ENCODE measurements at places on chromosomes 5 and 9.

- DNase-seq = no peak
Measured at GRCh38 chr9:89350988-89351557, 32.8 kb downstream of the SECISBP2 start.

DNA sequence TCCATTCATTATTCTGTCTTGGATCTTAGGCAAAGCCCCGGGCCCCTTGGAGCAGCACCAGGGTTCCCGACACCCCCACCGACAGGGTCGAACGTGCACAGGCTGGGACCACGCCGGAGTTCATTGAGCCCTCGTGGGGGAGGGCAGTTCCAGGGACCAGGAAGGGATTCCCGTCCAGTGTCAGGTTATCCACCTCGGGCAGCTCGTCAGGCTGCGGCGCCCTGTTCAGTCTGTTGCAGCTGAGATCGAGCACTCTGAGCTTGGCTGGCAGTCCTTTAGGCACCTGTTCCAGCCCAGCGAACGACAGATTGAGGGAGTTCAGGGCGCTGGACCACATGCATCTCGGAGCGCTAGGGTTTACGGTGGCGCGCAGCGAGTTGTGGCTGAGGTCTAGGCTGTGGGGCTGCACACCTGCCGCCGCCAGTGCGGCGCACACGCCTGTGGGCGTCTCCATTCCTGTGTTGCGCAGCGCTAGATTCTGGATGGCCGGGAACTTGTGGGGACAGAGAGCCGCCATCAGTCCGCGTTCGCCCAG is 1.1 kb downstream of the CD14 start:
- no peak for DNase-seq

DNA sequence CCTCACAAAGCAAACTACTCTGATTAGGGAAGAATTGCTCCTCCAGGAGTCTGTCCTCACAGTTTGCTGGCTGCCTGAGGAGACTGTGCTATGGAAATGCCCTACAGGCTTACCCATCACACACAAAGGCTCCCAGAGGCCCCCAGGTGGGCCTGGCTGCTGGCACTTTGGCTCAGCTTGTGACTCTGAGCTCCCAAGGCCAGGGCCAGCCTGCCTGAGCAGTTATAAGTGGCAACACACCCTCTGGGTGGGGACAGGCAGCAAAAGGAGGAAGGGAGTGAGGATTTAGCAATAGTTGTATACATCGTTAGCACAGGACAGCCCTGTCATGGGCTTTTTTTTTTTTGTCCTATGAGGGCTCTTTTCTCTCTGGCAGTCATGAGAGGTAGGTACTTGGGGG is 103.5 kb downstream of the DAPK1 start:
- no peak for DNase-seq

GRCh38 chr5:111722140-111722539 is 34.9 kb downstream of the NREP start:
- no peak for DNase-seq

GRCh38 chr9:126690431-126691051 is 76.8 kb downstream of the LMX1B start:
- DNase-seq = peak; percentile 16

DNA sequence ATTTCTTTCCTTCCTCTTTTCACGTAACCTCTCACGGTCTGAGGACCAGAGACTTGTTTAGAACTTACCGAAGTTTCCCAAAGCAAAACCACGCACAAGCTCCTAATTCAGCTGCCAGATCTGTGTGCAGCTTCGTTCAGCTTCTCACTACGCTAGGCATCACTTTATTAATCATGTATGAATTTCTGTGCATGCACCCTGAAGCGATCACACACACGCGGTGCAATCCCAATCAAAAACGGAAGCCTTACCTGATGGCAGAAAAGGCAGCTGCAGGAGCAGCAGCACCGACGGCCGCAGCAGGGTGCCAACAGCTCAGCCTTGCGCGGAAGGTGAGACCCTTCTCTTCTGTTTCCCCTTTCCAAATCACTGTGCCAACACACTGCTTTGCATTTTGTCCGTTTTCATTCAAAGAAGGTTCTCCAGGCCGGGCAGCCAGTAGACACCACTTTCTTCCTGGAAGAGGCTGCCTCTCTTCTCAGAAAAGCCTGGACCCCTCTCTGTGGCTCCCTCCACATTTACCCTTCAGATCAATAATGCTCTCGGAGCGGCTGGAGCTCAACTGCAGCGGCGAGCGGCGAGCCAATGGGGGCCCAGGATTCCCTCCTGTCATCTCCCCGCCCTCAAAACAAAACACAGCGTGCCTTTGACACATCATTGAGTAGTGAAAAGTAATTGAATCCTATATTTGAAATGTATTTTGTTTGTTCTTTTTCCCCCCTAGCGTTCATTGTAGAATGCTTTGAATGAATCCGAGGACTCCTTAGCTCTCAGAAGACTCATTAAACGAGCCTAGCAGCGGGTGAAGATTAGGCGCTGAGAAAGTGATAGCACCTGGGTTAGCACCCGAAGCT is at the start of gene CDH12:
TSS of gene CDH12 (minus strand) at position 538 of the 854 bp plus-strand sequence.
- DNase-seq = peak; percentile 94

DNA sequence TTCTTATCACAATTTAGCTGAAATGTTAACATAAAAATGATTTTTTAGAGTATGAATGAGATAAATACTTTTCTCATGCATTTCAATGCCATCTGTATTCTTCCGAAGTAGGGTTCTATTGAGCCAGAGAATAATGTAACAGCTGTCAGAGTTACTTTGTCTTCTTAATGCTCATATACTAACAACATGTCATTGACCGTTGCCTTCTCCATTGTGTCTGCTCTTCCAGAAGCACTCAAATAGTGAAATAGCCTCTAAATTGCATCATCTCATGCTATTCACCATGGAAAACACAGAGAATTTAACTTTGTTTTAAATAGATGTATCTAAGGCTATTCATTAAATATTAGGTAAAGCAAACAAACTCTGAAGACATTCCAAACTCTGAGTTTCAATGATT is 1875.9 kb upstream of the CDH9 start:
- peak; percentile 98 for DNase-seq

- no peak for DNase-seq
Measured at GRCh38 chr5:111853748-111854147, 96.8 kb upstream of the NREP start.

DNA sequence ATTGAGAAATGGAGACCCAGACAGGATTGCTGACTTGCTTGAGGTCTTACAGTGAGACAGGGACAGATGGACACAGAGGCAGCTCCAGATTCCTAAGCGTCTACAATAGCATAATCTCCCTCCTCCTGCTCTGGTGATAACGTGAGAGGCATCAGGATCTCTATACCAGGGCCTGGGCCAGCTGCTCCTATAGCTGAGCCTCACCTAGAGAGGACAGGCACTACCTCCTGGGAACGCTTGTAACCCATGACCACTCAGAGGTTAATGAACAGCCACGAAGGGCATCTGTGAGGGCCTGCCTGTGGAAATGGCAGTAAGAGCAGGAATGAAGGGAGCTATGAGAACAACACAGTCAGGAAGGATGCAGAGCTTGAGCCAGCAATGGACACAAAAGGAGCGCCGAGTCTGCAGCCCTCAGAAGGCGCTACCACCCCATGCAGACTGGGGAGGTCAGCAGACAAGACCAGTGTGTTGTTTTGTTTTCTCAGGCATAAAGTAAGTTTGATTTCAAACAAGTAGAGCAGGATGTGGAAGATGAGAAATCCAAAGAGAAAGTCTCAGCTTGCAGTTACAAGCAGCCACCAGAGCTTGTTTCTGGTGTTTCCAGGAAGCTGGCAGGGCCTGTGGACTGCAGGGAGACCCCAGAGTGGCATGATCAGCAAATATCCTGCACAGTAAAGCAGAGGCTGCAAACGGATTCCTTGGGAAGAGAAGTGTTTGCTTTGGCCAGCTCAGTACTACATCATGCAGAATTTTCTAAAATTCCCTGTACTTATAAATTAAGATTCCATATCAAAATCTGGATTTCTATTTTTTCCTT is 17.4 kb downstream of the ANKS6 start:
- DNase-seq = no peak

DNA sequence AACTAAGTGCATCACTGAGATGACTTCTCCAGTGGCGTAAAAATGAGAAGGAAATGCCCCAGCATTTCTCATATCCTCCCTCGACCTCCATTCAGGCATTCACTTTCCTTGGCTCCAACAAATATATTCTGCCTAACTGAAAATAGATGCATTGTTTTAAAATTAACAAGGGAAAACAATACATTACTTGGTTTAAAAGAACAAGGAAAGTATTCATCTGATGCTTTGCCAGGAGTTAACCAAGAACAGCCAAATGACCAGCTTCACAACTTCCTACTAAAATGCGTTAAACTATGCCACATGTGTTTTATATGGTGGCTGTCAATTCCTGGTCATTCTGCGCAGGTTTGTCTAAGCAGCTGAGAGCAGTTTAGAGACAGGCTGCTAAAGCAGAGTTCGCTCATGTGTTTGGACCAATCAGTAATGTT is 121.4 kb downstream of the GNAQ start:
- DNase-seq = no peak

- no peak for DNase-seq
Measured at GRCh38 chr5:141919218-141920119, 4.2 kb upstream of the DELE1 start.

- DNase-seq = peak; percentile 0
Measured at GRCh38 chr9:16921855-16922254, 51.4 kb upstream of the BNC2 start.

- DNase-seq = no peak
Measured at GRCh38 chr5:65928860-65929259, 2.5 kb downstream of the ERBIN start.

- no peak for DNase-seq
Measured at GRCh38 chr9:69444021-69444420, 119.0 kb downstream of the ENTREP1 start.

DNA sequence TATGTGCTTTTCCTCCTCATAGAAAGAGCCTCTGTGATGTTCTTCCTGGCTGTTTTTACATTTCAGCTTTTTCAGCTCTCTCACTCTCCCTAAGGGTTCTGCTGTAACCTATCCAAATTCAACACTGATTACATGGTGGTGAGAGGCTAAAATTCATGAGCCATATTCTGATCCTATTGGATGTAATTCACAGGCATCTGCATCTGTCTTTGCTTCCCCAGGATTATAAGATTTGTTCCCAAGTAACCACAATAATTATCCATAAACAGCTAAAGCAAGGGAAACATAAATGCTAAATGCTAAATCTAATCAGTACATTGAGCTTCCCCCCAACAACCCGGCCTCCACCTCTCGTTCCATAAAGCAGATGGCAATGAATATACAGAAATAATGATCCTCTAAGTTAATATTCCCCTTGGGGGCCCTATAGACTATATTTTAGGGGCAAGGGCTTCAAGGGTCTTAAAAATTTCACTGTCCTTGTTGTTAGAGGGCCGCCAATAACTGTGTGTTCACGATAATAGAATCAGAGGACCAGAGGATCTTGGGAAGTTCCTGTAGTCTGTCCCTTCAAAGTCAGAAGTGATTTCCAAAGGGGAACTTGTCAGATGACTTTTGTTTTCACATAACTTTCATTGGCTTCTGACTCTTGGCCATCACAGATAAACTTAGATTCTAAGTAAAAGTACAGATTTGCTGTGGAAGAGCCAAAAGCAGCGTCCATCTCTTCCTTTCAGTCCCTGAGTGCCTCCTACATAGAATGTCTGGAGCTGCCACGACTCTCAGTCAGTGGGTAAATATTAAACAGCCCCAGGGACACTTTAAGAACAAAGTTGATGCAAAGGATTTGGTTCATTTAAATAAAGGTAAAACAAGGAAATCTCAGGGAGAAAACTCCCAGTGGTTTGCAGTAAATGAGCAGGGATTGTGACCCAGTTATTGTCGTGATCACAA is 125.6 kb downstream of the ALDH1A1 start:
- DNase-seq = no peak

DNA sequence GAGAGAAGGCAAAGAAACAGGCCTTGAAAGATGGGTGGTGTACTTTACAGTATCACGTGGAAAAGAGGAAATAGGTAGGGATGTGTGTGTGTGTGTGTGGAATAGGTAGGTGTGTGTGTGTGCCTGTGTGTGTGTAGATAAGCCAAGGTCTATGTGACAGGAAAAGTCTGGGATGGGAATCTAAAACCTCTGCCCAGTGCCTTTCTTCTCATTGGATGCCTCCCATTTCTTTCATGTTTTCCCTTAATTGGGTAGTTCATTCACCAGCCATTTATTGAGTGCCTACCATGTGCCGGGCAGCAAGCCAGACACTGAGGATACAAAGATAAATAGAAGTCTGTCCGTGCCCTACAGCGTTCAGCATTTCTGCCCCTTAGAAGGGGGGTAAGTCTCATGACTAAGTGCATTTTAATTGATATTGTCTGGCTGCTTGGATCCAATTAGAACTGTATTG is 1.0 kb downstream of the URM1 start:
- DNase-seq = no peak

GRCh38 chr9:86997156-86997555 is 49.9 kb upstream of the GAS1 start:
- no peak for DNase-seq

DNA sequence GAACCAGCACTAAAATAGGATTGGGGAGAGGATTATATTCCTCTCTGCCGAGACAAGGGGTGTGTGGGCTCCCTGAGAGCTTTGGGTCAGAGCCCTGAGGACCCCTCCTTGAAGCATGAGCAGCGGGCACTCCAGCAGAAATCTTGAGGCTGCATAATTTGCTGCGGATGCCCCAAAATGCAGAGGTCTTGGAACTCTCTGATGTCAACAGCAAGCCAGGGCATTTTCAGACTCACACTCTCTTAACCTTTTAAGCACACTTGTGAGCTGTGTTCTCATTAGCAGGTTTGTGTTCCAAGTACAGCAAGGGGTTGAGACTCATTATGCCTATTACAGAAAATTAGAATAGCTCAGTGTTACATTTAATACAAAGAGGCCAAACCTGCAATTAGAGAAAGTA is 513.0 kb upstream of the ADAMTS16 start:
- no peak for DNase-seq

DNA sequence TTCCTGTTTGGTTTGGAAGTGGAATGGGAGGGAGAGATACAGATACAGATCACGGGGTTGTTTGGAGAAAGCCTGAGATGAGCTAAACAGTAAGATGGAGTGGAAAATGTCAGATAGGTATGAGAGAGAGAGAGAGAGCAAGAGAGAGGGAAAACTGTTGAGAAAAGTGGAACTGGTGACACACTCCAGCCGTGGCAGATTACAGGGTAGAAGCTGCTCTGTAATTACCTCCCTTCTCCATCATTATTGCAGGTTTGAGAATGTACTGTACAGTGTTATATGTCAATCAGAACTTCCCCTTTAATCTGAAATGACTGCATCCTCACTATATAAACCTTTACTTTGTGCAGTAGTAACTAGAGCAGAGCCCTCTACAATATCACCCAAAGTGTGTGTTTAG is 74.5 kb upstream of the WWC1 start:
- no peak for DNase-seq

- DNase-seq = no peak
Measured at GRCh38 chr5:173547579-173547978, 68.9 kb downstream of the BOD1 start.

- no peak for DNase-seq
Measured at GRCh38 chr9:126860077-126860756, at the start of gene ZBTB34. Gene ZBTB34, plus strand, starts transcription at chr9:126860639. Its CDS starts 18,761 bp downstream, at chr9:126879400.

- peak; percentile 68 for DNase-seq
Measured at GRCh38 chr9:137478962-137479861, 20.1 kb upstream of the NSMF start.

Data from SHP77 treated with DMSO at 0.1 percent for 48 hours (cell line).